Stimulated activated CD4-positive, alpha-beta T cell treated with anti-CD3 and anti-CD28 coated beads, Interleukin-15, amount 100 ng/mL, for 48 hours (primary cell): ENCODE measurements at places on chromosomes 2 and 18.

GRCh38 chr2:73110168-73111072, 2.3 kb downstream of the RAB11FIP5 start:
- DNase-seq: no peak

- DNase-seq: no peak
These were observed 2.6 kb downstream of the ADAM23 start for GRCh38 chr2:206445948-206446347.

- no peak for DNase-seq
These were observed 42.8 kb upstream of the IL1R1 start for GRCh38 chr2:102099536-102100298.

DNA sequence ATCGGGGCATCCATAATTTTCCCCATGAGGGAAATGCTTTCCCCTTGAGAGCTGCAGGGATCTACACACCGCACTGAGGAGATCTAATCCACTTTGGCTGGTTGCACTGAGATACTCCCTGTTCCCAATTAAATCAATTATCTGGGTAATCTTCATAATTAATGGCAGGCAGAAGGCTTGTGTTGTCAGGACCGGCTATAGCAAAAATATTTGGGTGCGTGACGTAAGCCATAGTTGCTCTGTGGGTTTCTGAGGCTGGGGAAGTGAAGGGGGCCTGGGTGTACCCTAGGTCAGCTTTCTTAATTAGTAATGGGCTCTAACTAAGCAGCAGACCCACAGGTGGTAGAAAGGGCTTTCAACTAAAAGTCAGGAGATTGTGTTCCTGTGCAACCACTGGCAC, 62.8 kb upstream of the UPP2 start:
- no peak for DNase-seq

GRCh38 chr2:37568565-37568964, 102.9 kb downstream of the CDC42EP3 start:
- no peak for DNase-seq

DNA sequence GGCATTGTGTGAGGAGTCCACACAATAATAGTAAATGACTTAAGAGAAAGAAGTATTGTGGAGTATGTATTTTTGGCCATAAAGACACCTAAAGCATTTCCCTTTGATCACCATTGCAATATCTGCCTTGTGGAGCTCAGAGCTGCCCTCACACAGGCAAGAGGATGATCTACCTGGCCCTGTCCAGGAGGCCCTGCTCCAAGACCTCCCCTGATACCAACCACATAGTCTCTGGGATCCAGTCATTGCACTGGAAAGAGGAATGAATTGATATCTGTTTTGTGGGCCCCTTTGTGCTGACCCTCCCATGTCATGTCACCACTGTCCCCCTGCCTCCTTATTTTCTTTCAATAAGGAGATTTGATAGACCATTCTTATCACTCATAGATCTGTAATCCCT, 430.6 kb upstream of the TNP1 start:
- DNase-seq: no peak

- DNase-seq: no peak
These were observed 70.6 kb downstream of the EMILIN2 start for GRCh38 chr18:2917259-2918047.

DNA sequence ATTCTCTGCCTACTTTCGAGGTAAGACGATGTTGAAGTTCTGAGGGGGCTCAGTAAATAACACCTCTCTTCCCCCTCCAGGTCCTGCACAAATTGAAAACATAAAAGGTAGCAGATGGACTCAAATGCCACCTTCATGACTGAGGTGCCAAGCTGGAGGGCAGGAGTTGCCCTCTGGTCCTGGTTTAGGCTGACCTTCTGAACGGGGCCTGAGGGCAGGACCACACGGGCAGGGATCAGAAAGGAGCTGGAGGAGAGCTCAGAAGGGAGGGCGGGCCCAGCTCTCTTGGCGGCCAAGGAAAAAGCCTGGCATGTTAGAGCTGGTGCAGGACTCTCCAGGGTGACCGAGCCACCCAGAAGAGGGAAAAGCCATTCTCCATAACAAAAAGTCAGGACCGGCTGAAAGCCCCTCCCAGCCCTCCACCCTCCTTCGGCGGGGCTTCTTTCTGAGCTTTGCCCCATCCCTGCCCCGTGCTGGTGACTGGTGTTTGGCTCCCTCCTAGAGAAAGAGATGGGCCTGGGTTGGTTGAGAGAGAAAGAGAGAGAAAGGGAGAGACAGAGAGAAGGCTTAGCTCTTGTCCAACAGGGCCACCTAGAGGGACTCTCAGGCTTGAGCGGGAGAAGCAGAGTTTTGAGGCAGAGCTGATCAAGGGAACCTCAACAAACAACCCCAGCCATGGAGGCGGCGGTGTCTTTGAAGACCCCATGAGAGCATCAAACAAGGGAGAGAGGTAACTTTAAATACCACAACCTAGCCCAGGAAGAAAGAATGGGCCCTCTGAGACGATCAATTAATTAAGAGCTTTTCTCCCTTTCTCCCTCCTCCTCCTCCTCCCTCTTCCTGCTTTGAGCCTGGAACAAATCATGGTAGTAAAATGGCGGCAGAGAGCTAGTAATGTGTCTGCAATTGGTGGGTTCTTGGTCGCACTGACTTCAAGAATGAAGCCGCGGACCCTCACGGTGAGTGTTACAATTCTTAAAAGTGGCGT, 50.8 kb downstream of the WIPF1 start:
- DNase-seq: peak; percentile 11

GRCh38 chr2:218839430-218839829, 7.8 kb upstream of the PRKAG3 start:
- no peak for DNase-seq

GRCh38 chr2:107542314-107542740, 284.4 kb upstream of the RGPD4 start:
- no peak for DNase-seq

GRCh38 chr18:48053881-48054816, 123.7 kb upstream of the SMAD2 start:
- DNase-seq: no peak

- no peak for DNase-seq
These were observed 7.5 kb downstream of the COPS8 start for GRCh38 chr2:237092920-237093781.

DNA sequence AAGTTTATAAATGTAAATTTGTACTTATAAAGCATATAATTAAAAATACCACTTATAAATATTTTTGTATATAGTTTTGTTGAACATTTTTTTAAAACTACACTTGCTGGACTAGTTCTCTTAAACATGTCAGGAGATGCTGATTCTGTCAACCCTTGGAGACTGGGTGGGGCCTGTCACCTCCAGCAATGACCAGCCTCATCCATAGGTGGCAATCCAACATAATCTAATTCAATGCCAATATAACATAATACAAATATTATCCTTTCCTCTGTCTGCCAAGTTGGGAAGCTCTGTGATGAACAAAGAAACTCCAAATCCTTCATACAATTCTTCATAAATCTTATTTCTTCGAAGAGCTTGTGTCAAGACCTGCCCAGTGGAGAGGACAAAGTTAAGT, 140.4 kb downstream of the RBMS1 start:
- DNase-seq: no peak

- no peak for DNase-seq
These were observed 766.7 kb upstream of the HS6ST1 start for GRCh38 chr2:129085386-129085785.

- no peak for DNase-seq
These were observed 36.6 kb downstream of the LRP1B start for GRCh38 chr2:142094233-142094632.

DNA sequence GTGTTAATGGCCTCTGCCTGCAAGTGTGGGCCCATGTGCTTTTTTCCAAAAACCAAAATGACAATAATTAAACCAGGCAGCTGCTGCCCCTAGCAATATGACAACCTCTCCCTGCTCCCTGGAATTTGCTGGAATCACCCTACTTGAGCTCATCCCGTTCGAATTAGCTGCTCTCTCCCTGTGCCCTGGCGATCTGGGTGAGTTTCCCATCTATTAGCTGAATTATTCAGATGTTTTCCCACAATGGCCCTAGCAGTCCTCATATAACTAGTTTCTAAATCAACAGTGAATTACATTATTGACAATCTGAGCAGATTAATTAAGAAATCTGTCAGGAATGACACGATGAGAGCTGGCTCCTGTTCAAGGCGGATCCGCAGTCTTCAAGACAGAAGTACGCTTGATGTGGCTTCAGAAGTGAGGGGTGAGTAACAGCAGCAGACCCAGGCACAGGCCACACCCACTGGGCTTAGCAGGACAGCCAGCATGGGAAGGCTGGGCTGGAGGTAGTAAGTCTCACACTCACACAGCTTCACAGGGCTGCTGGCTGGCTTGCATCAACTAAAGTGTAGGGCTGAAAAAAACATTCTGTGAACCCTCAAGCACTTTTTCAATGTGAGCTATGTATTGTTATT, 366.2 kb upstream of the ID2 start:
- no peak for DNase-seq

- DNase-seq: no peak
These were observed 490.2 kb upstream of the KLHL29 start for GRCh38 chr2:22894761-22895160.

GRCh38 chr2:163554864-163555263, 180.9 kb downstream of the FIGN start:
- DNase-seq: no peak

- no peak for DNase-seq
These were observed 26.0 kb downstream of the EIF2AK3 start for GRCh38 chr2:88601286-88601685.

GRCh38 chr2:74188696-74189095, 9.7 kb upstream of the MTHFD2 start:
- no peak for DNase-seq

GRCh38 chr2:30484995-30485394, 37.9 kb downstream of the LCLAT1 start:
- DNase-seq: no peak

GRCh38 chr2:101087638-101088037, 63.5 kb downstream of the TBC1D8 start:
- DNase-seq: no peak

- DNase-seq: no peak
These were observed 41.5 kb downstream of the PRELID3A start for GRCh38 chr18:12449051-12449785.

DNA sequence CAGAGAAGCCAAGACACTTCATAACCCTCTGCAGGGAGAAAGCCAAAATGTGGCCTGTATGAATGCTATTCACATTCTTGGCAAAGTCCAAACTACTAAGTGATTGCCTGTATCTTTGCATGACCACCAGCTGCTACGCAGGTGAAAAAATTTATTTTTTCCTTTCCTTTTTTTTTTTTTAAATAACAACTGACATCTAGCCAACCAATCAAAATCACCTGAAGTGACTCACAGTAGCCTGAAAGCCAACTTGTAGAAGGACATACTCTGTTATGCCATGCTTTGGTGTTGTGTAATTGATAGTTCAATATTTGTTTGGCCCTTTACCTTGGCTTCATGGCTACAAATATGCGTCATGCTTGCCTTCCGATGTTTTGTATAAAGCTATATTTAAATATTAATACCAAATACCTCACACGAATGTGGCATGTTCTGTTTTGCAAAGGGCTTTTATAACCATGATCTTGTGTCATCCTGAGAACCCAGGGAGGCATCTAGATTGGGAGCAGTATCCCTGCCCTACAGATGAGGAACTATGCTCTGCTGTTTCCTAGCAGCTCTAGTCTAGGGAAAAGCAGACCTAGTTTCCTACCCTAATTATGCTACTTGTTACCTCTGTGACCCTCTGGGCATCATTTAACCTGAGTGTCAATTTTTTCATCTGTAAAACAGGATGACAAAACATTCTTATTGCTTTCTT, 102.1 kb downstream of the MYOM1 start:
- DNase-seq: no peak

DNA sequence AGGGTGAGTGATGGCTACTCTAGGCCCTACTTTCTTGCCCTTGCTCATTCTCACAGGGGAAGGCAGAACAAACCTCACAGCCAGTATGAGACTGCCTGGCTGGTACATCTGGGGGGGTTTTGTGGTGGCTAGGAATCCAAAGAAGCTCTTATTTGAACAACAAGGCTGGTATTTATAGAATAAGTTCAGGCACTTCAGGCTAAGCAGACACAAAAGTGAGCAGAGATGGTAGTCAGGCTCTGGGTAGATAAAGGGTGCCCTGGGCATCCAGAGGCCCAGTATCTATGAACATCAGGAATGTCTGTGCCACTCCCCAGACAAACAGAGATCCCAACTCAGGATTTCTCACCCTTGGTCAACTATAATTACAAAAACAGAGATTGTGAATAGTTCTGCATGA, 57.2 kb upstream of the RTN4 start:
- no peak for DNase-seq

- no peak for DNase-seq
These were observed 38.5 kb downstream of the ASAP2 start for GRCh38 chr2:9244985-9245544.

DNA sequence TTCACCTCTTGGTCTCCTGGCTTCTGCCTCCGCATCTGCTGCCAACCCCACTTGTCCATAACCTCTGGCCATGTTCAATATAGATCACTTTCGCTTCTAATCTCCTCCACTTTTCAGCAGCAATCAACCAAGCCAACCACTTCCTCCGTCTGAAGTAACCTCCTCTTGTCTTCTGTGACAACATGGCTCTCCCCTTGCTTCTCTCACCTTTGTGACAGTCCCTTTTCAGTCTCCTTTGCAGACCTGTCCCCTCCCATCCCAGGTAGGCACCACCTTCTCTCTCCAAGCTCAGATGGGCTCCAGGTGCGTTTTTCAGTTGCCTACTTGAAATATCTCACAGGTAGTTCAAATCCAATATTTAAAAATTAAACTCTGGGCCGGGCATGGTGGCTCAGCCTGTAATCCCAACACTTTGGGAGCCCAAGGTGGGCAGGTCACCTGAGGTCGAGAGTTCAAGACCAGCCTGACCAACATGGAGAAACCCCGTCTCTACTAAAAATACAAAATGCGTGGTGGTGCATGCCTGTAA, 4.7 kb upstream of the PSD4 start:
- no peak for DNase-seq

- DNase-seq: peak; percentile 25
These were observed 41.9 kb upstream of the AAK1 start for GRCh38 chr2:69685321-69686048.

DNA sequence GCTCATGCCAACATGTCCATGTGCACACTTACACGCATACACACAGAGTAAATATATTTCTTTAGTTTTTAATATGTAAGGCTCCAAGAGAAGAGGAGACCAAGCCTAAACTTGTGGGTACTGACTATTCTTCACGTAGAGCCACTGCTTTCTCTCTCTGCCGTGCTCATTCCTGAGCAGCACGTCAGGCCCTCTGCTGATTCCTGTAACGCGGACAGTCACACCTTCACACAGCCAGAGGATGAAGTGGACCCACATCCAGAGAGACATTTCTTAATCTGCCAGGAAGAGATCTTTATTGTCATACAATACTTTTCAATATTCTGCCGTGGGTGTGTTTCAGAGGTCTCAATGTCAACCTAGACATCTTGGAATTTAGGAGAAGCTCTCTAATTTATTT, 560.7 kb downstream of the STK39 start:
- DNase-seq: no peak

GRCh38 chr2:112607680-112608438, 23.4 kb downstream of the CHCHD5 start:
- DNase-seq: no peak

GRCh38 chr2:117718048-117718447, 96.4 kb upstream of the DDX18 start:
- no peak for DNase-seq

- DNase-seq: no peak
These were observed 911.4 kb downstream of the TRIB2 start for GRCh38 chr2:13628122-13628521.
